Stimulated activated CD8-positive, alpha-beta memory T cell treated with anti-CD3 and anti-CD28 coated beads, Interleukin-2, amount 100 ng/mL, for 48 hours (primary cell): ENCODE measurements at places on chromosomes 2 and 18.

DNA sequence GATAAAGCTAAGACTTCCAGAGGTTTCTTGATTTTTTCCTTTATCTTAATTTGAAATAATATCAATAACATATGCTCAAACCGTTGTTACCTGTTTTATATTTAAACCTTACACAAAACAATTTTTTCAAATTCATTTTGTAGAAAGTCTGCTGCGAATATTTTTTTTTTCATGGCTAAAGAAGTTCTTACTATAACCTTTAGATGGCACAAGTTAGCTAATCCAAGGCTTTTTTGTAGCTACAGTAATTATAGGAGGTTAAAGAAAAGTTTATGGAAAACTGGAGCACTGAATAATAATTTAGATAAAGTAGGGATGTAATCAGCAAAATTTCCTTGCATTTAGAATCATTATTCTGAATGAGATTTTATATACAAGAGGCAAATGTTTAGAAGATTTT lies 78.0 kb upstream of the PNPT1 start:
- DNase-seq = no peak

- no peak for DNase-seq
Observed at GRCh38 chr2:9532421-9532820, 23.2 kb downstream of the ADAM17 start.

DNA sequence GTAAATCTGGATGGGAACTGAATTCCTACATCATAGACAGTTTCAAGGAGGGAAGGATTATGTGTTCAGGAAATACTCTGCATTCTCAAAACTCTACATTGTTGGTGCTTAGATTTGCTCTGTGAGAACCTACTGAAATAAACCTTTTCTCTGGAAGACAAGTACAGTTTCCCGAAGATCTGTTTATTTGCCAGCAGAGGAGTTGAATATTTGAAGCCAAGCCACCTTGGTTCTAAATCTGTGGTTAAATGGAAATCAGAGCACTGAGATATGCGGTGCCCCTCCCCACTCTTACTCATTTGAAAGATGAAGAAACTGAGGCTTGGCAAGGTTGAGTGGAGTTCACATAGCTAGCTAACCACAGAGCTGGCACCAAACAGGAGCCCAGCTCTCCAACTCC lies 146.3 kb upstream of the CTAGE1 start:
- no peak for DNase-seq

GRCh38 chr2:20241973-20242726 lies 17.2 kb upstream of the SDC1 start:
- DNase-seq = no peak

DNA sequence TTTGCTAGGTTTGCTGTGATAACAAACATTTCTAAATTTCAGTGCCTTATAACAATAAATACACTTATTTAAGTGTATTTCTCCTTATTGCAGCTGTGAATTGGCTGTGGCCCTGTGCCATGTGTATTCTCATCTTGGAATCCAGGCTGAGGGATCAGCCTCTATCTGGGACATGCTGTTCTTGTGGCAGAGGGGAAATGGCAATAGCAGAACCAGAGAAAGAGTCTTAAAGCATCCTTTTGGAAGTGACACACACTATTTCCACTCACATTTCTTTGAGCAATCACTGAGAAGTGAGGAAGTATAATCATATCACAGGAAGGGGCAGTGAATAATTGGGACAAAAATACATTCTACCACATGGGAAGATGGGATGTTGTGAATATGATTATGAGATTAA lies 66.2 kb upstream of the PROKR1 start:
- no peak for DNase-seq

DNA sequence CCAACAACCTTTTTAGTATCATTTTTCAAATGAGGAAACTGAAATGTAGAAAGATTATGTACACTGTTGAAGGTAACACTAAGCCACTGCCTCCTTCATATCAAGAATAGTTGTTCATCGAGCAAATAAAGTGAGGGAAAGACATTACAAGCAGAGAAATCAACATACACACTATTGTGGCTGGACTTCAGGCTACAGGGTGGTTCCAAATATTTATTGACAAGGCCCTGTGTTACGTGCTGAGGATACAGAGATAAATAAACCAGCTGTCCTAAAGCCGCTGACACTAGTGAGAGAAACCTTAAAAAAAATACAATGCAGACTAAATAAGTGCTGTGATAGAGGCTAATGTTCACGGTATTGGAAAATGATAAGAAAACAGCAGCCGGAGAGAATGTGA lies 1.9 kb upstream of the LNPK start:
- DNase-seq = no peak

DNA sequence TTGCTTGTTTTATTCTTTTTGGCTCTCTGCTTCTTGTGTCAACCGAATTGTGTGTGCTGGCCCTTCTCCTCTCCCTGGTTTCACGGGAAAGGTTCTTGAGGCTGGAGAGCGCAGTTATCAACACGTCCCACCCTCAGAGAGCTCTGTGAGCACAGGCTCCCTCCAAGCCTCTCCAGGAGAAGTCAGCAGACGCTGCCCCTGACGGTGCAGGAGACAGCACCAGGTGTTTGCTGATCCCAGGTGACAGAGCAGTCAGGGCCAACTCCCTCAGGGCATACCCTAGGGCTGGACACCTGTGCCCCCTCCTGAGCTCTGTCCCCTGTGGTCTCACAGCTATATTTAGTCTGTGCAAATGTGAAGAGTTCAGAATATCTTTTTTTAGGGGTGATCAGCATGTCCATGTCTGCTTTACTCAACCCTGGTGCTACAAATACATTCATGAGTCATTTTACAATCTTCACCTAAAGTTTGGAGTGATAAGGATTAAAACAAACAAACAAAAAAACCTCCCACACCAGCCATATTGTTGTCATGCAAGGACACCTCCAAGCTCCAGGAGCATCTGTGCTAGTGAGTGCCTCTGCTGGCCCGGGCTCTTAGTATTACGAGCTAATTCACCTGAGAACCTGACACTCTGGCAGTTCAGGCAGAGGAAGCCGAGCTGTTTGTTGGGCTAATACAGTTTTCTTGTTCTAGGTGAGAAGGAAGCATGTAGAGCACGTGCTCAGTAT lies 65.9 kb upstream of the TMEM200C start:
- DNase-seq = no peak

GRCh38 chr2:110827511-110827910 lies 95.1 kb downstream of the ACOXL start:
- DNase-seq = no peak

DNA sequence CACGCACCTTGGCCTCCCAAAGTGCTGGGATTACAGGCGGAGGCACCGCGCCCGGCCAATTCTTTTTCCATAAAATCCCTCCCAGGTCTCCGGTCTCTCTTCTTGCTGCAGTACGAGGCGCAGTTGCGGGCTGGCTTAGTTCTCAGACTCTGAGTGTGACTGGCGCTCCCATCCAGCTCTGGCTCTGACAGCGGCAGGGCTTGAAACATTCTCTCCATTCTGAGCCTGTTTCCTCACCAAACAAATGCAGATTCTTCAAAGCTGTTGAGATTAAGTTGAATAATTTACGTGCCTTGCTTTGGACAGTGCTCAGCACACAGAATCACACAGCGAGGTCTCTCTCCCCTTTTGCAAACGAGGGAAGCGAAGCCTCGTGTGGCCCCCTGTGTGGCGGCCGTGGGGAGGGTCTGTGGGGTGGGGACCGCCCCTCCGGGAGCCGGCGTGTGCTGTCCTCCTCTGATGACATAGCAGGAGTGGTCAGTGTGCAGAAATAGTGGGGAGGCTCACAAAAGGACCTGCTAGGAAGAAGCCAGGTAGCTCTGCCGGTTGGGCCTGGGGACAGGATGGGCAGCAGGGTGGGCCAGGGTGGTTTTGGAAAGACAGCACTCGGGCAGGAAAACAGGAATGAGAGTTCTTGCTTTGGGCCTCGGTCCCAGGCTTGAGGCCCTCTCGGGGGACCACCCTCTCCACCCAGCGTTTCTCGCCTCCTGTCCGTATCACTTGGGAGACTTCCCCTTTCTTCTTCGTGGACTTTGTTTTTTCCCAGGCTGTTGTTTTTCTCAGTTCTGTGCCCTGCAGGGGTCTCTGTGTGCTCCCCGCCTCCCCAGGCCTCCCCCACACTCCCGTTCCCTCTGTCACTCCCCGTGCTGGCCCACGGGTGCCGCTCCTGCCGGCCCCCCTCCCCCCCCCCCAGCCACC lies 75.0 kb downstream of the KCNG2 start:
- no peak for DNase-seq

DNA sequence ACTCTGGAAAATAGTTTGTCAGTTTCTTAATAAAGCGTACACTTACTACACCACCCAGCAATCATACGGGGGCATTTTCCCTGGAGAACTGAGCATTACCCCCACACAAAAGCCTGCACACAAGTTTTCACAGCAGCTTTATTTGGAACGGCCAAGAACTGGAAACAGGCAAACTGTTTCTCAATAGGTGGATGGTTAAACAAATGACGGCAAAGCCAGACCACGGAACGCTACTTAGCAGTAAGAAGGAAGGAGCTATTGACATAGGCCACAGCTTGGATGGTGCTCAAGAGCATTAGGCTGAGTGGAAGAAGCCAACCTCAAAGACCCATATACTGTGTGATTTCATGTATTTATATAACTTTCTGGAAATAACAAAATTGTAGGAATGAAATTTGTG lies 9.0 kb downstream of the MALL start:
- no peak for DNase-seq
